ENCODE measurements at places on chromosomes 1 and 21.
A peak's percentile ranks its signal among the peaks of the same experiment; 100 is the strongest.

DNA sequence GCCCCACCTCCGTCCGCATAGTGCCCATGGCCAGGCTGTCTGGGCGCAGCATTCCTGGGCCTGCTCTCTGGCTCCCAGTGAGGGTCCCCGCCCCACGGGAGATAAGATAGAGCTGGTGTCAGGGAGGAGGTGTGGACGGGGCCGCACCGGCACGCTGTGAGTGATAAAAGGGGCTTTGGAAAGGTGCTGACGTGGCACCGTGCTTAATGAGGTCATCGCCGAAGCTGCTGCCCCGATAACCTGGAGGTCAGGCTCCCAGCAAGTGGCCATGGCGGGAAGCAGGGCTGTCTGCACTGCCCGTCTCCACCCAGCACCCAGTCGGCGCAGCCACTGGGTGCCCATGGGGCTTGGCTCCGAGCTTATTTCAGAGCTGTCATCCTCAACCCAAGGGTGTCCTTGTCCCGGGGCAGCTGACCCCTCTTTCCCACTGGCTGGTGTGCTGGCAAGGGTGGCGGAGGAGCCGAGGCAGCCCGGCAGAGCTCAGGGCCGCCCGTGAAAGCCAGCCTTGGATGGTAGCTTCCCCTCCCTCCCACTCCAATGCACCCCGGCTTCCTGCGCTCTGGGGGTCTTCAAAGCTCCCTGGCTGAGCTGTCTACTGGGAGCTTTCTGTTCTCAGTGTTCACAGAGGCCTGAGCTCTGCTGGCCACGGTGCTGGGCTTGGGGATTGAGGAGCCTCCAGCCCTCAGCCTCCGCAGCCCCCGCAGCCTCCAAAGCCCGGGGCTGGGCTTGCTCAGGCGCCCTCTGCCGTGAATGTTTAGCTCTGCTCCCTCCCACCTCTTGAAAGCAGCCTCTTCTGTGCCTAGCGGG is 105.1 kb upstream of the ARHGEF16 start:
- no peak for DNase-seq

GRCh38 chr1:109667452-109668122 is at the start of gene GSTM2:
GSTM2 (plus strand) TSS chr1:109668057; CDS start chr1:109668116, 59 bp downstream.
- peak; percentile 84 for DNase-seq

GRCh38 chr1:113870778-113871177 is 734 bp downstream of the PTPN22 start:
- DNase-seq = no peak

DNA sequence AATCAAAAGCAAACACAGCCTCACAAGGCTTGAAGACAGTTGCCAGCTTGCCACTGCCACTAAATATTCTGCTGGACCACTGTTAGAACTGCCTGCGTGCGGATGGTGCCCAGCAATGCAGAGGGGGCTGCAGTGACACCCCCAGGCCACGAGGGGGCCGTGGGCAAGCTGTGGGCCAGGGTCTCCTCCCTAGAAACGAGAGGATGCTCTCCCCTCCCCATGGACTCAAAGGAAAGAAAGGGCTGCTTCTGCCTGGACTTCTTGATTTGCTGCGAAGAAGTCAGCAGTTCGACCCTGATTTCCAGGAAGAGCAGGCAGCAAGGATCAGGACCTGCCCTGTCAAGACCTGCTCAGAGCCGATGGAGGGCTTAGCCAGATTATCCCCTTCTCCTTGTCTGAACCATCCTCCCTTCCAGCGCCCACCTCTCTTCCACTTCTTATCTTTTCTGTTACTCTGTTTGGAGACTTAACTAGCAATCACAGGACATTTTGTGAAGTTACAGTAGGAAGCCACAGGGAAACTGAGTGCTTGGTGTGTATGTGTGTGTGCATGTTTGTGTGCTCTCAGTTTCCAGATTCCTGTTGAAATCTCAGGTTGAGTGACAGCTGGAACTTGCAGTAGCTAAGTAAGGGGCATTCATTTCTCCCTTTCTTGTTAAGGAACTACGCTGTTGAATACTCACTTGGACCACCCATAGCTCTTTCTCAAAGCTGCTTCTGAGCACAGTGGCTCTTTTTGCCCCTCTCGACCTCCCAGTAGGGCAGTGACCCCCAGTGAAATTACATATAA is 2.7 kb downstream of the MAN1C1 start:
- DNase-seq = peak; percentile 38

- no peak for DNase-seq
These were observed 24.8 kb upstream of the SELENON start for GRCh38 chr1:25774921-25775771.

- no peak for DNase-seq
These were observed 109.0 kb upstream of the ESRRG start for GRCh38 chr1:216832192-216832591.

DNA sequence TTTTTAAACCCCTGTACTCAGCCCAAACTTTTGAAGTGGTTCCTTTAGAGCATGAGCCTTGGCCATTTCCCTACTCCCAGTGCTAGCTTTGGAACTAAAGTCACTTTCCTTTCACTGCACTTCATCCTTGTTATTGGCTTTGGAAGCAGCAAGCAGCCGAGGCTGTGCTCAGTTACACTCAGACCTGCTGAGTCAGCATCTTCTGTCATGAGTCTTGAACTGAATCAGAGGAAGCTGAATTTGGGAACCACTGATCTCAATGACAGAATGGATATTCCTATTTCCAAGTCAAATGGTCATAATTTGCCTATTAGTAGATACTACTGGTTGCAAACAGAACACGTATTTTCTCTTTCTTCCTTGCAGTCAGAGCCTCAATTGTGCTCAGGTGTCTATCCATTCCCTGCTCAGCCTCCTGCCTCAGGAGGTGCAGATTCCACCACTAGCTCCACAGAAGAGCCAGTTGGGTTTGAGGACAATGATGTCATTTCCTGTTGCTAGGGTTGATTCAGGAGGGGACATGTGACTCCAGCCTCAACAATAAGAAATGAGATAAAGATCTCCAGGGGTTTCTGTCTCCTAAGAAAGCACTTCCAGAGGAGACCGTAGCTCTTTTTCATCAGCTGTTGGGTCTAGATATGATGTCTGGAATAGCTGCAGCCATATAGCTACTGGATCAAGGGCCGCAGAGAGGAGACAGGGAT is 44.9 kb upstream of the NTPCR start:
- no peak for DNase-seq

GRCh38 chr1:5885471-5886139 is 106.6 kb downstream of the NPHP4 start:
- no peak for DNase-seq

- no peak for DNase-seq
These were observed 76.5 kb downstream of the S1PR1 start for GRCh38 chr1:101313356-101313755.

DNA sequence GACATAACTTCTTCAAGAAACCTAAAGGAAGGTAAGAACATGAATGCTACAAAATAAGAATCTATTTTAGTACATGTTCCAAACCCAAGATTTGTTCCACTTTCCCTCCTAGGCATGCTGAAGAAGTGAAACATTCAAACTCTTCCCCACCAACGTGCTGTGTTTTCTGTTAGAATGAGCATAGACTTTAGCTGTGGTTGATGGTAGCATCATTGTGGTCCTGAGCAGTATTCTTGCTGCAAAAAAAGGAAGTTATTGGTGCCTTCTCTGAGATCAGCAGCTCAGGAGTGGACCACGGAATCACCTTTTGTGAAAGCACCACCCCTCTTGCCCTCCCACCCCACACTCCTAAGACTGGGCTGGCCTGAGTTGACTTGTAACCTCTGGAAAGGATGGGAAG is 100.4 kb upstream of the POGK start:
- no peak for DNase-seq

- DNase-seq = peak; percentile 75
These were observed 8.9 kb upstream of the LEMD1 start for GRCh38 chr1:205430696-205431305.

GRCh38 chr1:83034851-83035250 is 964.1 kb downstream of the TTLL7 start:
- DNase-seq = no peak

- no peak for DNase-seq
These were observed 1.2 kb downstream of the GBP5 start for GRCh38 chr1:89271341-89272015.

DNA sequence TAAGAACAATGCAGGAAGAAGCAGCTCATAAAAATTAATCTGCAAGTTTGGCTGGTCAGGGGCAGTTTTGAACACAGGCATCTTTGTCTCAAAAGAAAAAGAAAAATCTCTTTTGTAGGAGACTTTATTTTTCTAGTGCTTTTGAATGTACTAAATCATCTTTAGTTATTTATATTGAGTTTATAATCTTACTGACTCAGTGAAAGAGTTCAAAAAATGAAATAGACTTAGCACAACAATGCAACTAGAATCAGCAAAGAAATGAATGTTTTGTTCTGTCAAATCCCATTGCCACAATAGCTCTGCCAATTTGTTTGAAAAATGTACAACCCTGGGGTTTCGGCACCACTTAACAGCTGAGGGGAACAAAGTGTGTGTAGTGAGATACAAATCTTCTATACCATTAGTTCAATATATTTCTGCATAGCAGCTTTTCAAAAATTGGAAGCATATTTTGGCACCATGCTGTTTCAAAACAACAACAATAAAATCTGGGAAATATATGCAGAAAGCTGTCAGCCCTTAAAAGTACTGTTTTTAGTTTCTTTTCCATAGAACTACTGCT is 1969.1 kb downstream of the MRPL39 start:
- no peak for DNase-seq

DNA sequence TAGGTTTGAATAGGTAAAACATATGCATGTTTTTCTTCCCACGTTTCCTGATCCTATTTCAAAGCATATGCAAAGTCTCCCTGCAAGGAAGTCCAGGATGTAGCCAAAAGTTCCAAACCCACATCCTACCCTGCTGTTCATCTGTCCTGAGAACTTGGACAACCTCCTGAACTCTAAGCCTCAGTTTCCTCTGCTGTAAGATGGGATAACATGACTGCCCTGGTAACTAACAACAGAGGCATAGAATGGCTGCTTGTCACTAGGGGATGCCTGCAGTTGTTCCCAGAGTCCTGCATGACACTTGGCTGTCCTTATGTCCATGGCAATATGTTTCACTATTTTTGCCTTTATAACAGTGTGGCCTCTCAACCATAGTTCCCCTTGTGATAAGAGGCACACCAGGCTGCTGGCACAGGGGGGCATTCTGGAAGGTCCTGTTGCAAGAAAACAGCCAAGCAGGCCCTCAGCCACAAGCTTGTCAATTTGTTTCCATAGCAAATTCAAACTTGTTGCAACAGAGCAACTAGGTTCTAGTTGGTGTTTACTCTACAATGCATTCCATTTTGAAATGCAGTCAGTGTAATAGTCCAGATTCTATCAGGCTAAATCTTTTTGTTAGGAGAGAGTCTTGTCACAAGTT is 1.5 kb upstream of the HDGF start:
- no peak for DNase-seq

DNA sequence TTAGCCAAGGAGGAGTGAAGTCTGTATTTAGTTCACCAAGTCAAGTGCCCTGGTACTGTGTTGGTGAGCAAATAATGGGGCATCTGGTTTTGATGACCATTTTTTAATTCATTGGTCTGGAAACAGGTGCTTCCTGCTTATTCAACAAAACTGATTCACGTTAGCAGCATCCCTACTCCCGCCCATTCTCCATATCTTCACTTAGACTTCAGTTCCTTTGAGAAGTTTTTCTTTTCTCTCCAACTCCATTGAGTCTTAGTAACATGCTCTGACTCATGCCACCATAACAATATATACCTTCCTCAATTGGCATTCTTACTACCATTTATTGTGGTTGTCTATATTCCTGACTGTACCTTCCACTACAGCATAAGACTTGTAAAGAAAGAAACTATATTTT is 468.9 kb downstream of the DPYD start:
- no peak for DNase-seq

DNA sequence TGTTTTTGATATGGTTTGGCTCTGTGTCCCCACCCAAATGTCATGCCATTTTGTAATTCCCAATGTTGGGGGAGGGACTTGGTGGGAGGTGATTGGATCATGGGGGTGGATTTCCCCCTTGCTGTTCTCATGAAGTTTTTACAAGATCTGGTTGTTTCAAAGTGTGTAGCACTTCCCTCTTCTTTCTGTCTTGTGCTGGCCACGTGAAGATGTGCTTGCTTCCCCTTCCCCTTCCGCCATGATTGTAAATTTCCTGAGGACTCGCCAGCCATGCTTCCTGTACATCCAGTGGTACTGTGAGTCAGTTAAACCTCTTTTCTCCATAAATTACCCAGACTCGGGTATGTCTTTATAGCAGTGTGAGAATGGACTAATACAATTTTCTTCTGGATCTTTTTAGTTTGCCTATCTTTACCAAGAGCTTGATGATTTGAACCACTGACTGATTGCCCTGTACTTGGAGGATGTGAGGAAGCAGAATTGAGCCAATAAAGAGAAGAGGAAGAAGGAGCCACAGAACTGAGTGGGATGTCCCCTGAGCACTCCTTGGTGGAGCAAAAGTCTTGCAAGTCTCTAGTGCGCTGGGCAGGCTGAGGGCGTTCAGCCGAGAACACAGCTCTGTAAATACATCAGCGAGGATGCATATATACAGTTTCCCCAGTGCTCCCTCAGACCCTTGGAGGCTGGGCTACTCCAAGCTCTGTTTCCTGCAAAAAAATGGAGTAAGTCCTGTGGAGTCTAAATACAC is 102.6 kb downstream of the CYYR1 start:
- DNase-seq = no peak

DNA sequence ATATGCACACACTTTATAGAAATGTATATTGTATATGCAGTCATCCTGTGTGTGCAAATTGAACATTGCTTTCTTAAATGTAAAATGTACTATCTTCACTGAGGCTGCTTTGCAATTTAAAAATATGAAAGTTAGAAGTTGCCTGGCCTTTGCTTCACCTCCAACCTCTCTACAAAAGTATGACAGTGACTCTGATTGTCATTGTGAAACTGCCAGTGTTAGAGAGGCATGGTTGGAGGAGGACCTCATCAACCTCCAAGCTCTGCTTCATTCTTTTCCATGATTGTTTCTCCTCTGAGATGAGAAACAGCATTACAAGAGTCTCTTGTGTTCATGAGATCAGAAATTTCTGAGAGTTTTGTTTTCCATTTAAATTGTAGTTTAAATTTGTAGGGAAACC is 185.5 kb downstream of the ZC3H11B start:
- no peak for DNase-seq

DNA sequence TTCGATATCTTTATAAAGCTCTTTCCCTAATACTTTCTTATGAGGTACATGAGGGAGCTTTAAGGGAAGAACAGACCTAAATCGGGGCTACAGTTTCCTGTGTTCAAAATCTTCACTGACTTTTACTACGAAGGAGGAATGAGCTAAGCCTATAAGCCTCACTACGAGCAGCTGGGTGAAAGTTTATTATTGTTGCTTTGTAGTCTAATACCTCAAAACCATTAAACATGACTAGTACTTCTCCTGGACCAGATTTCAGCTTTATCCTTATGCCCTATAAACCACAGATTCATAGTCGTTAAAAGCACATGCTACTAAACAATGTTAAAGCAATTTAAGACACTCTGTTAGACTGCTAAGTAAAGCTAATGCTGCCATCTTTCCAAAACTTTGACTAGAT is 30.2 kb downstream of the NDC1 start:
- DNase-seq = no peak

GRCh38 chr1:232944347-232944746 is 6.1 kb upstream of the NTPCR start:
- DNase-seq = no peak

All from amygdala (tissue), 56 donors.